ENCODE measurements at places on chromosomes 4 and X.
A peak's percentile ranks its signal among the peaks of the same experiment; 100 is the strongest.

GRCh38 chr4:150348079-150348478 is 233.9 kb upstream of the MAB21L2 start:
- peak; percentile 10 for DNase-seq

DNA sequence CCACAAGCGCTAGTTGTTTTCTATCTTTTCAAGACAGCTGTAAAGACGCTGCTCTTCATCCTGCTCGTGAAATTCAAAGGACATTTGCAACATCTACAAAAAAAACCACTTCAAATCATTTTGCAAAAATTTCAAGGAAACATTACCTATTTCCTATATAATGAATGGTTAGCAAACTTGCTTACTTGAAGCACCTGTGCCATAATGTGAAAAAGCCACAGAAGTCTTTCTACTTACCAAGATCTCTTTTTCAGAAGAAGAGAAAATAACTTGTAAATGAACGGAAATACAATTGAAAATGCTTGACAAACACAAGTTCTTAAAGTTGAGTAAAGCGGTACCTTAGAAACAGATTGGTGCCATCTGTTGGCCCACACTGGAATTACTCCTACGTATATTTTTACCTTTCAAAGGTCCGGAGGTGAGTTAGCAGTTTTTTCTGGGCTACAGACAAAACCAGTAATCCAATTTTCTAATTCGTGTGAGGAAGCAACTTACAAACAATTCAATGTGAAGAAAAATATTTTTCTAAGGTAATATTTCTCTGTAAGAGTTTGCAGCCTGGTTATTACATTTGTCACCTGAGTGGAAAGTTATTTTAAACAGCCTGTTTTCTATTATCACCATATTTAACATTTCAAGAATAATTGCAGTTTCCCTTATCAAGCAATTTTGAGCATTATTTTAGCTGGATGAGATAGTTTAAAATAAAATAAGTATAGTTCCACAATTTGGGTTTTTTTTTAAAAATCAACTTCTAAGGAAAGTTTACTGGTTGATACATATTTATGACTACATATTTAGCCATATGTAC is at the start of gene TLR6:
TSS of gene TLR6 (minus strand) at position 294 of the 814 bp plus-strand sequence. CDS start 27,344 bp downstream, outside the sequence.
- DNase-seq, result peak; percentile 27

DNA sequence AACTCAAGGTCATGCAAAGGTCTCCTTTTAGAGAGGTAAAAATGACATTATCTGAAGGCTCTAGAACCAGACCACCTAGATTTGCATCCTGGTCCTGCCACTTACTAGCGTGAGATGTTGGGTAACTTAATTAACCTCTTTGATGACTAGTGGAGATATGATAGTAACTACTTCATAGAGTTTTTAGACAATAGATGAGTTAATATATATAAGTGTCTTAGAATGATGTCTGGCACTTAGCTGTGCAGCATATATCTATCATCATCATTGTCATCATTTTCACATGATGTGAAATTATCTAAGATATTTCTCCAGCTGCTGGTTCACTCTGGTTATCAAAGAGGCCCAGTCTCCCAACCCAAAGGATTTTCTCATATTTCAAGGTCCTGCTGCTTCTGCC is 126.1 kb upstream of the DCLK2 start:
- no peak for DNase-seq

- DNase-seq, result no peak
Observed at GRCh38 chr4:46386570-46386969, 3.4 kb downstream of the GABRA2 start.

- DNase-seq, result no peak
Observed at GRCh38 chr4:183959319-183960045, 54.4 kb downstream of the STOX2 start.

DNA sequence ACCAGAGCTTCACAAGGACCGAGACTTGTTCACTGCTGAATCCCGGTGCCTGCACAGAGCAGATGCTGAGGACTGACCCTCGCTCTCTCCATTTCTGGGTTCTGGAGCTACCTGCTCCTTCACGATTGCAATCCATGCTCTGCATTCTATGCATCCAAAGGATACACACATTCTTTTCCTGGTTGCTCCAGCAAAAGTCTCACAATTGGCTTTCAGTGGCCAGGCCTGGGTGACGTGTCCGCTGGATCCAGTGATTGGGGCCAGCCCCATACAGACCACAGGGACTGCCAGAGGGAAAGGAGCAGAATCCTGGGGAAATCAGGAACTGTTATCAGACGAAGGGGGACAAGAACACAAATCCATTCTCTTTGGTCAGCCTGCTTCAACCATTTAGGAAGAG is 14.9 kb upstream of the CDKN2AIP start:
- DNase-seq, result no peak

DNA sequence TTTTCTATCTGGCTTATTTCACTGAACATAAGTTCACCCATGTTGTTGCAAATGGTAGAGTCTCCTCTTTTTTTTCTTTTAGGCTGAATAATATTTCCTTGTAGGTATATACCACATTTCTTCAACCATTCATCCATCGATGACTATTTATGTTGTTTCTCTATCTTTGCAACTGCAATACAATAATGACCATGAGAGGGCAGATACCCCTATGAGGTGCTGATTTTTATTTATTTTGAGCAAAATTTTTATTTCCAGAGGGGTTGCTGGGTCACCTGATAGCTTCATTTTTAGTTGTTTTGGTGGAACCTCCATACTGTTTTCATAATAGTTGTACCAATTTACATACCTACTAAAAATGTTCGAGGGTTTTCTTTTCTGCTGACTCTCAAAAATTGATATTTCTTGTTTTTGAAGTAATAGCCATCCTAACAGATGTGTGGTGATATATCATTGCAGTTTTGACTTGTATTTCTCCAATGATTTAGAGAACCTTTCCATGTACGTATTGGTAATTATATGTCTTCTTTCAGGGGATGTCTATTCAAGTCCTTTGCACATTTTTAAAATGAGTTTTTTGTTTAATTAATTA is 1697.0 kb downstream of the PCDH7 start:
- no peak for DNase-seq

DNA sequence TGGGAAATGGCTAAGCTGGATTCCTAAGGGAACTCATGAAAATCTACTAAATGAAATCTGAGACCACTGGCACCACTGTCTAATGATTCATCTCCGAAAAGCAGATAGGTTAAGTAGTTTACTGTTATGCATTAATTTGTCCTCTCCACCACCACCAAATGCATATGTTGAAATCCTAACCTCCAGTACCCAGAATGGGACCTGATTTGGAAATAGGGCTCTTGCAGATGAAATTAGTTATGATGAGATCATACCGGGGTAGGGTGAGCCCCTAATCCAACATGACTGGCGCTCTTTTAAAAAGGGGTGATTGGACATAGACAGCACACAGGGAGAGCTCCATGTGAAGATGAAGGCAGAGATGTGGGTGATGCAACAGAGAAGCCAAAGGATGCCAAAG is 124.9 kb upstream of the GUCY1A1 start:
- DNase-seq, result no peak

DNA sequence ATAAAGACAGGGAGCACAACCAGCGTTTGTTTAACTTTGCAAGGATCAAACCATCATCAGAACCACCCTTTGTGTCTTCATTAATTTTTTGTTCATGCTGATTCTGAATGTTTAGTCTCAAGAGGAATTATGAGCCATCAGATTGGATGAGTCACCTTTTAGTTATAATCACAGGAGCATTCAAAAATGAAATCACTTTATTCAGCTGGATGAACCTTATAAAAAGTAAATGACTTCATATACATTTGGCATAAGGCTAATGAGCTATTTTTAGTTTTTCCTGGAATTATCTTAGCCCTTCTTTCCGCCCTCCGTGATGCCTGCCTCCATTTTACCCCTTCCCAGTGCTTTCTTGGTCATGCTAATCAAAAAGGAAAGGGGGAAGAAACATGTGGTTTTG is 103.6 kb downstream of the SORBS2 start:
- peak; percentile 12 for DNase-seq

- DNase-seq, result no peak
Observed at GRCh38 chrX:22110729-22111494, 78.8 kb downstream of the PHEX start.

Measured in AG08395 (cell line).